ENCODE measurements at places on chromosomes 16 and 17.

- DNase-seq: no peak
Measured at GRCh38 chr17:44008205-44008909, 3.9 kb downstream of the NAGS start.

DNA sequence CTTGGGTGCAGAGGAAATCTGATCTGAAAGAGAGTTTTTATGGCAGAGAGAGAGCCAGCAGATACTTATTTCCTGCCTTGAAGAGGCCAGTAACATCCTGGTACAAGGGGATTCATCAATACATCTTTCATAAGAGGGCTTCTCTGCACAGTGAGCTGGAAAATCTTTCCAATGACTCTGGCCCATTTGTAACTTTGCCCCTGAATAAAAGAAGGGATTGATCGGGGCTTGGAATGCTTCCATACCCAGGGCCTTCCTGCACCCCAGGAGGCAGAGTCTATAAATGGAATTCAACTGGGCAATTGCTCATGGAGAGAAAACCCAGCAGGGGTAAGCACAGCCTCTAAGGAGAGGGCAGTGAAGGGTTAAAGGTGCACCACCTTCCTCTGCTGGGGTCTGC is 163.3 kb downstream of the XYLT1 start:
- no peak for DNase-seq

DNA sequence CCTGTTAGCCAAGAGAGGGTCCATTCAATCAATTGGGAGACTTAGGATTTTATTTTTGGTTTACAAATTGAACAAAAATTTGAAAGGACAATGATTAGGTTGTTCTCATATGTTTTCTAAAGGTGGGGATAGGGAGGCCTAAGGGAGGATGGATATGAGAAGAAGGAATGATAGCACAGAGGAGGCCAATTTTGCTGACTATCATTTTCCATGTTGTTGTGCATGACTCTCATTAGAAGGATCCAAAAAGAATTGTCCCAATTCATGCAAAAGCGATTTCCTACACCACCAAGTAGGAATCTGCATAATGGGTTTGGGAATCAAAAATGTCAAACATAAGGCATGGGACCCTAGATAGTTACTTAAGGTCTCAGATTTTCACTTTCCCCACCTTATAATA is 524.8 kb downstream of the KIF2B start:
- DNase-seq: no peak

GRCh38 chr16:56233795-56234566 is 42.7 kb downstream of the GNAO1 start:
- no peak for DNase-seq

- no peak for DNase-seq
Measured at GRCh38 chr16:82728901-82729300, 102.1 kb downstream of the CDH13 start.

GRCh38 chr16:30567991-30568638 is 3.4 kb downstream of the ZNF688 start:
- no peak for DNase-seq

DNA sequence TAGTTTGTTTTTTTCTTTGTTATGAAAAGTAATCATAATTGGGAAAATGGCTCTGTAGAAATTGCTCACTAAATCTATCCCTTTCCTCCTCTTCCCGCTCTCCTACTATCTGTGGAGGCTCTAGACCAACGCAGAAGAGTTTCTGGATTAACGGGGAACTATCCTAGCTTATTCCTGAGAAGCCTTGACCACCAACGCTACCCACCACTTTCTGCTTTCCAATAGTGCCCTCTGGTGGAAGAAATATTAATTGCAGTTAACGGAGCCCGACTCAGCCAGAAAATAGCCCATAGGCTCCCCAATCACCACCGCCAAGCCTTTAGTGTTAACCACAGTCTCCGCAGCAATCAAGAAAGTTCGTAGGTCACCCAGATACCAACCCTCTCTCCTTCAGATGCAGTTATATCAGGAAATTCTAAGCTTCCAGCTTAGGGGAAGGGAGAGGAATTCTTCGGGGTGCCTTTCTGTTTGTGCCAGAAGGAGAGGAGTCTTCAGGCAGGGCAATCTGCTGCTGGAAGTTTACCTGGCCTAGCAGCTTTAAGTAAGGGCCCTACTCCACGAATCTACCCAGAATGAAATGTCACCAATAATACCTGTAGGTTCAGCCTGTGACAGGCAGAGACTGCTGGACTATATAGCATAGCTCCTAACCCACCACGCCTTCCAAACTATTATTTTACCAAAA is 23.0 kb upstream of the NSRP1 start:
- DNase-seq: no peak

- no peak for DNase-seq
Measured at GRCh38 chr16:80935691-80936090, 71.0 kb downstream of the CMC2 start.

- DNase-seq: no peak
Measured at GRCh38 chr17:9370467-9370866, 205.2 kb downstream of the STX8 start.

- no peak for DNase-seq
Measured at GRCh38 chr16:31916056-31916488, 42.5 kb downstream of the ZNF267 start.

DNA sequence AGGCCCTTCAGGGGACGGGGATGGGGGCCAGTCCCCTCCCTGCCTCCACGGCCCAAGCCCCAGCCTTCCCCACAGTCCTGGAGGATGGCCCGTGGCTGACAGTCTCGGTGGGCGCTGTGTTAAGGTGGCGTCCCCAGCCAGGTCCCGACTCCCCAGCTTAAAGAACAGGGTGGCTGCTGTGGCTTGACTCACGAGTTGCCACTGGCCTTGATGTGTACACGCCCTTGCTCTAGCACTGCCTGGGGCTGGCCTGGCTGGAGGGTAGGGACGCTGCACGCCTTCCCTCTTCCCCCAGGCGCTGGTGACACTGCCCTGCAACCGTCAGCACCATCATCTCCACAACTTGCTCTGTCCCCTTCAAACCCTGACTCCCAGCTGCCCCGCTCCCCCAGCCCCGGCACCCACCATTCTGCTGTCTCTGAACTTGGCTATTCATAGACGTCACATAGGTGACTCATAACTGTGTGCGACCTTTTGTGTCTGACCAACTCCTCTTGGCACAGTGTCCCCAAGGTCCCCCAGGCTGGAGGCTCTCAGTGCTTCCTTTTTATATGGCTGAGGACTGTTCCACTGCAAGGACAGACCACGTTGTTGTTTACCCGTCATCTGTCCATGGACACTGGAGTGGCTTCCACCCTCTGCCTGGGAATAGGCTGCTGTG is 6.3 kb downstream of the GNPTG start:
- no peak for DNase-seq

GRCh38 chr17:13292291-13292690 is 274.5 kb upstream of the ELAC2 start:
- no peak for DNase-seq

DNA sequence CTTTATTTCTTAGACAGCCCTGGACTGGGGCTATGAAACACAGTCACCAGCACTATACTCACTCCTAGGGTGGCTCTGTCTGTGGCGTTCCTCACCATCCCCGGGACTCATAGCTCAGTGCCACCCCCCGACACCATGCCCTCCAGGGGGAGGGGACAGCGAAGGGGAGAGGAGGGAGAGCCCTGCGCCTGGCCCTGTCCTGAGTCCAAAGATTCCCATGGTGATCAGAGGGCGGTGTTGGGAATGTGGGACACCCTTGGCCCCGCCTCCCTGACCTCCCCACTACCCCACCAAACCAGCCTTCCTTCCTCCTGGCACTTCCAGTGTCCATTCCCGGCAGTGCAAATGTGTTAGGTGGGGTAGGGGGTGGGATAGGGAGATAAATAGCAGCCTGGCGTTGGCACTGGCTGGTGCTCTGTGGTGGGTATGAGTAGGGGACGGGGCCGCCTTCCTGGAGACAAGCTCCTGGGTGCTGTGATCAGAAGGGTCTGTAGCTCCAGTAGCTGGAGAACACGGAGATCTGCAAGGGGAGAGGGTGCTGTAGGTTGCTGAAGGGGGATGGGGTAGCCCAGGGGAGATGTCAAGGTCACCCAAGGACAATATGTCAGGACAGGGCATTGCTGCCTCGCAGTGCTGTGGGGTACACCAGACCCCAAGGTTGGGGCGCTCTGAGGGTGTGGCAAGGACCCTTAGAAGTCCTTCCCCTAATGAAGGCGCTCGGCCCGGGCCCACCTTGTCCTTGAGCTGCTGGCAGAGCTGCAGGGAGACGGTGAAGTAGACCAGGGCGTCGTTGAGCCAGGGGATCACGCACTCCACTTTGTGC is 2.0 kb downstream of the SMIM22 start:
- no peak for DNase-seq

DNA sequence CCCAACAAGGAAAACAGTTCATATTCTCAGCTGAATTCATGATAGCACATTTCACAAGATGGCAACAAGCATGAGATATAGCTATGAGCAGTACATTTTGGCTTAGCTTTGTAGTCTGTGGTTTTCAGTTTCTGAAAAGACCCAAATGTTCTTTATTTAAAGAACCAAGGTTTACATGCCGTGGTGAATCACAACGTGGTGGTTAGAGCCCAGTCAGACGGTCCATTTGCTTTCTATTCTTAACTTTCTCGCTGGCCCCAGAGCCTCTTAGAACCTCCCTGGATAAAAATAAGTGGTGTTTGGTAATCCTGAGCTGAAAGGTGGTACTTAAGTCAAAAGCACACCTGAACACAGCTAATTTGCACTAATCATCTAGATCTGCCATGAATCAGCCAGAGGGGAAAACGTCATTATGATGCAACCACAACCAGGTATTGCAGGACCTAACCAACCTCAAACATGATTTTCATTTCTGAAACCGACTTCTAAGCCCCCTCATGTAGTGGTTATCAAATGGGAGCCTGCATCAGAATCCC is 18.6 kb upstream of the HAPSTR1 start:
- no peak for DNase-seq

DNA sequence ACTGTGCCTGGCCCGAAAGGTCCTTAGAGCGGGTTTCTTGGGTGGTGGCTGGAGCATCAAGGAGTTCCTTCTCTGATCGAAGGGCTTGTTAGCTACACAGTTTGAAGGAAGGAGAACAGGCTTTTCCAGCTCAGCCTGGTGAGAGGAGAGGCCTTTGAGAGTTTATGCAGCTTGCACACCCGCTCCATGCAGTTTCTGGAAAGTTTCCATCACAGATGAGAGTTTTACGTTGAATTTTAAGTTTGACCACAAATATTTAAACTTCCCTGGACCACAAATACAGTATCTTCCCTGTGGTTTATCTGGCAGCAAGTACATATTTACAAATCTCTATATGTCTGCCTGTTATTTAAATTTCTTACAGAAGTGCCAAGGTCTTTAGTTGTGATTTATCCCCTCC is 56.8 kb downstream of the HIC1 start:
- no peak for DNase-seq

- DNase-seq: no peak
Measured at GRCh38 chr17:81712468-81713003, 452 bp downstream of the SLC25A10 start.

GRCh38 chr17:67509390-67510287 is 132.6 kb downstream of the PITPNC1 start:
- DNase-seq: no peak

GRCh38 chr16:85969159-85969558 is 70.2 kb downstream of the IRF8 start:
- no peak for DNase-seq

DNA sequence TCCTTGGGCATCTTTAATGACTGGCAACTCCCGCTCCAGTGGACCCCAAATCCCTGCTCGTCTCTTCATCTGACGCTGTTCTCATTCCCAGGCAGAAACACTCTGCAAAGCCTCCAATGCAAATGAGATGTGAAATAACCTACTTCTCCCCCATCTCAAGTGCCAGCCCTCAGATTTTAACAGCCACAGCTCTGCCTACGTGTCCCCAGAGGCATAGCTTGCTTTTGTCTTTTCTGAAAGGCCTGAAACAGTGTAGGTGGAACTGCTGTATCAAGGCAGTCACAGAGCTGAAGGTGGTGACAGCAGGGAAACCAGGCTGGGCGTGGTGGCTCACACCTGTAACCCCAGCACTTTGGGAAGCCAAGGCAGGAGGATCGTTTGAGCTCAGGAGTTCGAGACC is 14.7 kb downstream of the RPH3AL start:
- no peak for DNase-seq

DNA sequence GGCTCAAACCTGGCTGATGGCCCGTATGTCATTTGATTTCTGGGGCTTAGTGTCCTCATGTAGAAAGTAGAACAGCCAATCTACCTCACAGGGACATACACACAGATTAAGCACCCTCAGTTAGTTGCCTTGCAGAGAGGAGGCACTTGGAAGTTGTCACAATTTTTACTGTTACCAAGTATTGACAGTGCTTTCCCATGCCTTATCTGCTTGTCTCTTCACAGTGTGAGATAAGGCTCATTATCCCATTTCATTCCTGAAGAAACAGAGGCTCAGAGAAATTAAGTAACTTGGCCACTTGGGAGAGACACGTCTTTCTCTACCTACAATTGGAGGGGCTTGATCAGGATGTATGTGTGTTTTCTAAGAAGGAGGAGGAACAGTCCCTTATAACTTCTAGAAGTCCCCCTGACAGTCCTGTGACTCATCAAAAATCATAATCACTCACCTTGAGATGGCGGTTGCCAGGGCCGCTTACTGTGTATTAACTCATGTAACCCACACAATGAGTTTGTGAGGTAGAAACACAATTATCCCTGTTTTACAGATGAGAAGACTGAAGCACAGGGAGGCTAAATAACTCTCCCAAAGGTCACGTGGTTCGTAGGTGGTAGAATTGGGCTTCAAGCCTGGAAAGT is 56.9 kb upstream of the LHX1 start:
- DNase-seq: no peak

DNA sequence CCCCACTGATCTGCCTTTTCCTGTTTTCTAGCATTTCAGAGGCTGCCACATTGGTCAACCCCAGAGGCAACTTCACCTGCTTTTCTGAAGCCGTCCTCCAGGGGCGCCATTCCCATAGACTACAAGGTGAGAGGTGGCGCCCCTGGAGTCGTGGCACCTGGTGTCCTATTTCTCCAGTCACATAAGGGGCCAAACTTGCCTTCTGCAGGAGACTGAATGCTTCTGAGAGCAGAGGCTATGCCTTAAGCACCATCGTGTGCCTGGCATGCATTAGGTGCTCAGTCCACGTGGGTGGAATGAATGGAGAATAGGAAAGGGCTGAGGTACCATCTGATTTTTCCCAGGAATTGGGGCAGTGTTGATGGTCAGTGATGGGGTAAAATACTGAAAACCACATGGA is 164.8 kb downstream of the HAPSTR1 start:
- DNase-seq: no peak

GRCh38 chr17:73610331-73610911 is 33.8 kb downstream of the SDK2 start:
- no peak for DNase-seq

GRCh38 chr16:57798953-57799599 is 3.2 kb downstream of the KIFC3 start:
- DNase-seq: no peak

GRCh38 chr17:50059759-50060273 is 3.9 kb downstream of the ITGA3 start:
- DNase-seq: no peak
